ENCODE measurements at places on chromosomes 11 and 22.

- no peak for DNase-seq
These were observed 4.9 kb downstream of the ADORA2A start for GRCh38 chr22:24432059-24432853.

DNA sequence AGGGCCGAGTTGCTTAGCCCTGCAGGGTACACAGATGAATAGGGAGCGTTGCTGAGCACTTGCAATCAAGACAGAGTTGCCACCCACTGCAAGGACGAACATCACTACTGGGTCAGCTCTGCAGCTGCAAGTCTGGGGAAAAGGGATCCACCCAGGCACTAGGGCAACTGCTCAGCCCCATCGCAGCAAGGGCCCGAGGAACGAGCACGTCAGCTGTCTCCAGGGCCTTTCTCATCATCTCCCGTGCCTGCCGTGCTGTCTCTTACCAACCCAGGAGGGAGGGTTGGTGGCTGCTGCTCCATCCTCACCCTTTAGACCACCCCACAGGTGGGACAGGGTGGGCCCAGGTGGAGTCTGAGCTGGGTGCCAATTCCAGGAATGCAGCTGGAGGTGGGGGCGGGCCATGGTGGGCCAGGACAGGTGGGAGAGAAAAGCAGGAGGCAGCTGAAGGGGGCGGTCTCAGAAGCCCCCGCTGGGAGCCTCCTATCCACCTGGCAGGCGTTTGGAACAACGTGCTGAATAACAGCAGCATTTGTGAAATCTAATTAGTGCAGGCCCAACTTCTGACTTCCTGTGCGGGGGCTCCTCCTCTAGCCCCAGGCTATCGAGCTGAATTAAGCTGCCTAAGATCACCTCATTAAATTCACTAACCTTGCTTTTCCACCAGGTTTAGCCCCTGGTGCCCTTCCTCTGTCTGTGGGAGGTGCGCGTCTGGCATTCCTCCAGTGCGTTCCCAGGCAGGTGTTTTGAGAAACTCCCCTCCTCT lies 252.5 kb downstream of the ST3GAL4 start:
- DNase-seq, result no peak

- no peak for DNase-seq
These were observed 9.8 kb downstream of the TRAF6 start for GRCh38 chr11:36500315-36500721.

DNA sequence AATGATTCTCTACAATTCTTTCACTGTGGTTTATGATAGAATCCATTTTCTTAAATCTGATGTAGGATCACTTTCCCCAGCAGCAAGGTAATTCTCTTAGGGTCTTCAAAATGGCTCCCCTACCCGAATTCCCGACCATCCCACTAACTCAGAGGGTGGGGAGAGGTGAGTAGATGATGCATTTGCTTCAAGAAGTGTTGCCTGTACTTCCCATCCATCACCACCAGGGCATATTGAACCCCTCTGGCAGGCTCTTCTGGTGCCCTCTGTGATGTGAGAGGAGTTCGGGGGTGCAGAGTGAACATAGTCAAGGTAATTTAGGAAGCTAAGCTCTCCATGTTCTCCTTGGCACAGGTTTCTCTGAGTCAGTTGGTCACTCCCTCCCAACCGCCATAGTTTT lies 52.3 kb downstream of the ZNRF3 start:
- no peak for DNase-seq

DNA sequence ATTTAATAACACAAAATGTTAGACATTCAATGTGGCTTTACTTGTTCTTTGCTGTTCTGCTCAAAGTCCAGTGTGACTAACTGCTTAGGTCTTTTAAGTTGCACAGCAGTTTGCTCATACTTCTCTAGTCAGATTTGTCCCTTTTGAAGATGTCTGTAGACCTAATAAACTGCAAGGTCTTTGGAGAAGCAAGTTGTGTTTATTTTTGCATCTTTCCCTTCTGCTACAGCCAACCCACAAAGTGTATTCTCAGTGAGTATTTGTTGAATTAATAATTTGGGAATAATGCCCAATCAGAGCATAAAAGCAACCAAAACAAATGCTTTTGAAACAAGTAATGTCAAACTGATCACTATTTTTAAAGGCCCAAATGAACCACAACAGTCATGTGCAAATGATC lies 312.5 kb downstream of the CADM1 start:
- DNase-seq, result no peak

- no peak for DNase-seq
These were observed 4.7 kb downstream of the OSBPL5 start for GRCh38 chr11:3160252-3161031.

GRCh38 chr22:17705546-17705945 lies 67.0 kb downstream of the BCL2L13 start:
- no peak for DNase-seq

DNA sequence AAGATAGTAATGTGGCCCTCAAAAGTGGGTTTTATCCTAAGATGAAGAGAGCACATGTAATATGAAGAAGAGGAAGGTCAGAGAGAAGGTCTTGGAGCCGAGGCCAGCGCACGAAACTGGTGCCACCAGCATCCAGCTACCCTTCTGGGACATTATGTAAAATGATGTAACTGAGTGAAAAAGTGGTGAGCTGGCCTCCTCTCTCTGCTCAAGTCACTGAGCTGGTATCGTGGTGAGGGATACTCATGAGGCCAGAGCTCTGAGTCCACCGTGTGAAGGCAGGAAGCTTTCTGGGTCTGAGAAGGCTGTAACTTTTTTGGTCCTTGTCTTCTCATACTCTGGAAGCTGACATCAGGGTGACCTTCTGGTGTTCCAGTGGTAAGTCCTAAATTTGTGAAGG lies 25.1 kb downstream of the RNF185 start:
- no peak for DNase-seq

DNA sequence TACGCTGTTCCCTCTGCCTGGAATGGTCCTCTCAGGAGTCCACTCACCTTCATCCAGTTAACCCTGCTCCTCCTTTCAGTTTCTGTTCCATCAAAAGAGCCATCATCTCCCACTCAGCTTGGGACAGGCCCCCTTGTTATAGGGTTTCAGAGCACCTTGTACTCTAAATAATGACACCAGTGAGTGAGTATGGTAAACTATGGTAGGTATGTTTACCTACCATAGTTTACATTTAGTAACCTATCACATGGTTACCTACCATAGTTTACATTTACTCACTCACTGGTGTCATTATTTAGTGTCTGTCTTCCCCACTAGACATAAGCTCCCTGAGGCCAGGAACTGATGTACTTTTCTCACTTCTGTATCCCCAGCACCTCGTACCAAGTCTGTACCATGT lies 130.2 kb upstream of the SESN3 start:
- no peak for DNase-seq

DNA sequence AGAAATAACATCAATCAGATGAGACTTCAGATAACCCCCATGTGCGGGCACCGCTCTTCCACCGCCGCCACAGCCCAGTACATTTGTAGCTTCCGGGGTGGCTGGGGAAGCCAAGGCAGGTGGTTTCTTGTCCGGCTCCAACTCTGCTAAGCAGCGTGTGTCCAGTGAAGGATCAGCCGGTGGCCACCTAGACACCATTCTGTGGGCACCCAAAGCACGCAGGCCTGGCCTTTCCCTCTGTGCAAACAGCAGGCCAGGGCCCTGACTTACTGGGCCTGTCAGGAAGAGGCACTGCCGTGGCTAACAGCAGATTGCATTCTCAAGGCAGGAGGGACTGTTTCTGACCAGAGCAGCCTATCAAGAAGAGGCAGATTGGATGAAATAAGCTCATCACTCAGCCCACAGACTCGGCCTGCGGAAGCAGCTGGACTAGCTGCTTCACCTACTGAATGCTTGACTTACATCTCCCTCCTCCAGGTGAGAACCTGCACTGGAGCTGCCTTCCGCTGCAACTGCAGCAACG lies 74.8 kb downstream of the ETS1 start:
- DNase-seq, result peak; percentile 60

DNA sequence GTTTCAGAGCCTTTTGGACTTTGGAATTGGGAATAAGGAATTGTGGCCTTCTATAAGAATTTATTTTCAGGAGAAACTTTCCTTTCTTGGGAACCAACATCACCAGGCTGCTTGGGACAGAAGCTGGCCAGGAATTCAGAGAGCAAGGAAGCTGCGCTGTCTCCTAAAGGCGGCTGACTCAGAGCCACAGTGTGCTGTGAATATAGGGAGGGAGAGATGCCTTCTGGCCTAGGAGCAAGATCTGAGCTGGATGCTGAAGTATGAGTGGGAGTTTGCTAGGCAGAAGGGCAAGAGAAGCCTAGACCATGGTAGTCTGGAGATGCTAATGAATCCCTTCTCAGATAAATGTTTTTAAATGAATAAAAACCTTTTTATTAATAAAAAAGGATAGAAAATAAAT lies 213.7 kb upstream of the TBCEL start:
- DNase-seq, result no peak

- no peak for DNase-seq
These were observed 47.2 kb downstream of the DBX1 start for GRCh38 chr11:20113149-20113438.

GRCh38 chr22:30868663-30869385 lies 99.8 kb downstream of the MORC2 start:
- DNase-seq, result no peak

GRCh38 chr22:31742115-31742514 lies 7.8 kb downstream of the PRR14L start:
- no peak for DNase-seq

DNA sequence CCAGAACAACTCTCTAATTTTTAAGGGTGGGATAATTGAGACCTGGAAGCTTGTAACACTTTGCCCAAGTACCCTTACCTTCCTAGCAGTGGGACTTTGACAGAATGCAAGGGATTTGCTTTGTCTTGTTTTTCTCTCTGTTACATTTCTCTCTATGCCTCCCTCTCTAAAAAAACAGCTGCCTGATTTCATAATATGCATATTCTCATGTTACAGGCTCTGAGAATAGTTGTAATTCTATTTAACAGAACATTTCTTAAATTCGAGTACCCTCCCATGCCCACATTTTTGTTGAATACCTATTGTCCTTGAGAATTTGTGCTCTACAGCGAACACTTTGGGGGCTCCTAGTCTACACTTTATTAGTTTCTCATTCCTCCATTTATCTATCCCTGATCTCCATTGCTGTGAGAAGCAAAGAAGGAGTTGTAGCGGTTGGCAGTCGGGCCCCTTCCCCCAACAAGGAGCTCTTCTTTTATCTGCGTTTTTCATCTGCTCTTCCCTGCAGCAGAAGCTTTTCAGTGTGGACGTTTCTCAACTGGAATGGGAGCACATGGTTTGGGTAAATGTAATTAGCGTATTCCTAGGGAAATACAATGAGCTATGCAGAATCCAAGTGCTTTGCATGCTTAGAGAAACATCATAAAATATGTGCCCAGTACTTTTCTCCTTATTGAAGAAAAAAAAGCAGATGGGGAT lies 117.7 kb upstream of the CCDC90B start:
- no peak for DNase-seq

DNA sequence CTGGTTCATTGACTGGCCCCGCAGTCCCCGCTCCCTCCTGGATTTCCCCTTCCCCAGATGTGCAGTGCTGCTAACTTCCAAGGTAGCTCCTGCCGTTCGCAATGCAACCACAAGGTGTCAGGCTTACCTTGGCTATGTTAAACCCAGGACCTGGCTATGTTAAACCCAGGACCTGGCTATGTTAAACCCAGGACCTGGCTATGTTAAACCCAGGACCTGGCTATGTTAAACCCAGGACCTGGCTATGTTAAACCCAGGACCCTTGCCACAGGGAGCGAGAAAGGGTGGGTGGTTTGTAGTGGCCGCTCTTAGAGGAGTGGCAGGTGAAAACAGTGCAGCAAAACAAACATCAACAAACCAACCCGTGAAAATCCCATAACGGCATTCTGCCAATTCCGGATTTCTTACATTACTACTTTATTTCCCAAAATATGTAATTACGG lies 2.9 kb upstream of the ADAMTS8 start:
- DNase-seq, result peak; percentile 70

GRCh38 chr22:26174280-26174679 lies 5.0 kb downstream of the SEZ6L start:
- DNase-seq, result no peak

DNA sequence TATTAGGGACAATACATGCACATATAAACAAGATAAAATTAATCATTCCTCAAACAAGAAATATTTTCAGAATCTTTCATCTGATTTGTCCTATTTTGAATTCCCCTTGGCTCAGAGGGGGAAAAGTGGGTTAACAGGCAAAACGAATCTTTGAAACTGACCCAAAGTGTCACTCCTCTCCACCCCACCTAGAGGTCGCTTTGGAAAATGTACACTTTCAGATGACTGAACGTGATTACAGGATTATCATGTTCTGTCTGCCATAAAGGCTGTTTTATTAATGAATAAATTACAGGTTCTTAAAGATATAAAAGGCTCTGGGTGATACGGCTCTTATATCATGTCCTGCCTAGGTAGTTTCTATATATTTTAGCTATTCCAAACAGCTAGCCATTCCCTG lies 1735.0 kb downstream of the LRRC4C start:
- DNase-seq, result no peak

- no peak for DNase-seq
These were observed 18.9 kb downstream of the TSPAN32 start for GRCh38 chr11:2320568-2321310.

DNA sequence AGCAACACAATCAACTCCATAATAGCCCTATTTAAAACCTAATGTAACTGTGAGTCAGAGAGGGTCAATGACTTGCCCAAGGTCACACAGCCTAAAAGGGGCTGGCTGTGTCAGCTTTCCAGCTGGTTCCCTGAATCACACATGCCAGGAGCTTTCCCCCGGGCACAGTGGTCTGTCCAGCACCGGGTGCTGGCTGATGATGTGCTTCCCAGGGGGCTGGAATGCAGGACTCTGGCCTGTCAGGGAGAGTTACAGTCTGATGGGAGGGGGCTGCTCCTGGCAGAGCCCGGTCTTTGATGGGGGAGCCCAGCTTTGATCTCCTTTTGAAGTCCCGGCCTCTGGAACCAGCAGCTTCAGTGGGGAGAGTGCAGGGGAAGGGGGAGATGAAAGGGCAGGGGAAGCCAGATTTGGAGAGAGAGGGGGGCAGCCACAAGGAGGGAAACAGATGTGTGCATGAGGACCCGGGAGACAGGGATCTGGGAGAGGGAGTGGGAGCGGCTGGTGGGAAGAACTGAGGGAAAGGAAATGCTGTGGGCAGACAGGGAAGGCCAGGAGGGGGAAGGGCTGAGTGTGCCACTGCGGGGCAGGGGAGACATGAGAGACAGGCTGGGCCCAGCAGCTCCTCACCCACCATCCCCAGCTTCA lies 102.7 kb downstream of the NECTIN1 start:
- no peak for DNase-seq

GRCh38 chr22:38868886-38869381 lies 3.1 kb downstream of the CBX6 start:
- DNase-seq, result peak; percentile 83

DNA sequence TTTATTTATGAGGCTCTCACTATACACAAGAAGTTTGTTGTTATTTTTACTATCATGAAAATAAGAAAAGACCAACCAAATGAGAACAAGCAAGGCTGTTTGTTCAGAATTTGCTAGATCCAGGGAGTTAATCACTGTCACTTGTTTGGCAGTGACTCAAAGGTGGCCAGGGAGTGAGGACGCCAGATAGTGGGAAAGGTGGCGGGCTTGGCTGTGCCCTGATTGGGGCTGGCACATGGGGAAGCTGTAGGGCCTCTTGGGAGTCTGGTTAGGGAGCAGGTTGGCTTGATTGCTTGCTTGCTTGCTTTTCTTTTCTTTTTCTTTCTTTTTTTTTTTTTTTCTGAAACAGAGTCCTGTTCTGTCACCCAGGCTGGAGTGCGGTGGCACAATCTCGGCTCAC lies 53.1 kb upstream of the SLC22A12 start:
- DNase-seq, result no peak

GRCh38 chr11:120330045-120330444 lies 4.9 kb downstream of the TLCD5 start:
- no peak for DNase-seq
